GOT3 (cell line): ENCODE measurements at places on chromosomes 11 and 22.

DNA sequence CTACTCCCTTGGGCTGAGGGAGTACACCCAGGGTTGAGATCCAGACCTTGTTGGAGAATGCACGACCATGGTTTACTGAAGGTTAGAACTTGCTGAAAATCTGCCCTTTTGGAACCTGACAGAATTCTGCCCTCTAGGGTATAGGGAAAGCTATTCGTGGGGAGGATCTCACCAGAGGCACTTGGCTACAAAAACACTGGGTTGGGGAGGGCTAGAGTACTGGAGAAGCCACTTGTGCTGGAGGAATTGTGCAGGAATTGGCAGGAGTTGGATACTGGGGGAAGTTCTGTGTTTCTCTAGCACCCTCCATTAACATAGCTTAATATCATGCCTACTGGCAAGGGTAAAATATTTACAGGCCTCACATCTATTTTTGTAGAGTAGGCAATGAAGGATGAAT, 55.8 kb downstream of the PPME1 start:
- no peak for DNase-seq

DNA sequence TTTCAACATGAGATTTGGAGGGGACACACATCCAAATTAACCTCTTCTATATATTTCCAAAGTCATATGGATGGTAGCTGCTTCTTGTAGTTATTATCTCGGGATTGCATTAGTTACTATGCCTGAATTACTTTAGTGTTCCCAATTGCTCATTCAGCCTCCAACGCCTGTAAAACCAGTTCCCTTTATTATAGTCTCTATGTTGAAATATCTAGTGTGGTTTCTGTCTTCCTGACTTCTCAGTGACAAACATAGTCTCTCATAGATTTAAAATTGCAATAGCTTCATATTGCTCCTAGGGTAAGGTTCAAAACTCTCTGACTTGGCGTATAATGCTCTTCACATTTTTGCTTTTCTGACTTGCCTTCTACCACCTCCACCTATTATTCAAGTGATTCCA, 366.4 kb downstream of the CASP12 start:
- no peak for DNase-seq

GRCh38 chr22:48659404-48659996, 1168.2 kb downstream of the BRD1 start:
- DNase-seq = no peak

DNA sequence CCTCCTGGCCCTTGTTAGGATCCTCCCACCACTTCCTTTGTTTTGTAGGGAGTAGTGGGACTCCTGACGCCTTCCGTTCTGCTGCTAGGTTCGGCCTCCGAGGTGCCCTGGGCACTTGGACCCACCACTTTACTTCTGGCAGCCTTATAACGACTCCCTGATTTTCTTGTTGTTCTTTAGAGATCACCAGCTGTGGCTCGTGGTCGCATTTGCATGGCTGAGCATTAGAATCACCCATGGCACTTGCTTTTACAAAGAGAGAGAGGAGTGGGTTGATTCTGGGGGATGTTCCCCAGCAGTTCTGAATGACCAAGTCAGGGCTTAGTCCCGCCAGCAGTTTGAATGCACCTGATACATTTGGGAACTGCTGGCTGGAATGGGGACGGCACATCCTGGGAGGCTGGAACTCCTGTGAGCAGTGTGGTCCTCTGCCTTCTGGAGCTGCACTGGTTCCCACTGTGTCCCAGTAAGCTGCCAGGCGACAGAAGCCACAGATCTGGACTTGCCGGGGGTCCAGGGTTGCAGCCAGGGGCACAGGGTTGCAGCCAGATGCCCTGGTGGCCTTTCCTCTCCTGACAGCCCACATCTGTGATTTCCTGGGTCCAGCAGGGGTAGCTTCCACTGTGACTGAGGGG, 4.1 kb downstream of the TUB start:
- DNase-seq = no peak

- DNase-seq = no peak
Observed at GRCh38 chr11:2390725-2391151, 9.8 kb upstream of the TSSC4 start.

DNA sequence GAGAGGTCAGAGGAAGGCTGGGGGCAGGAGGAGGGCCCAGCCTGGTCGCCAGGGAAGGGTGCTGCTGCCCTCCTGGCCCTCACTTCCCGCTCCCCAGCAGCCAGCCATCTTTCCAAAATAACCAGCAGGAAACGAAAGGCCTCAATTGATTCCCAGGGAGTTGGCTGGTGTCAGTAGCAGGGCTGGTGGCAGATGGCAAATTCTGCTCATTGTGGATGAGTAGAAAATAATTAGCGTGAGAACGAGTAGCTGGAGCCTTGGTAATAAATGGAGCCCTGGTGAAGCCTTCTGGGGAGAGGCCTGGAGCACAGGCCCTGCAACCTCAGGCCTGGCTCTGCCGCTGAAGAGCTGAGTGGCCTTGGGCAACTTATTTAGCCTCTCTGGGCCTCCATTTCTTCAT, 31.3 kb downstream of the DAGLA start:
- no peak for DNase-seq

DNA sequence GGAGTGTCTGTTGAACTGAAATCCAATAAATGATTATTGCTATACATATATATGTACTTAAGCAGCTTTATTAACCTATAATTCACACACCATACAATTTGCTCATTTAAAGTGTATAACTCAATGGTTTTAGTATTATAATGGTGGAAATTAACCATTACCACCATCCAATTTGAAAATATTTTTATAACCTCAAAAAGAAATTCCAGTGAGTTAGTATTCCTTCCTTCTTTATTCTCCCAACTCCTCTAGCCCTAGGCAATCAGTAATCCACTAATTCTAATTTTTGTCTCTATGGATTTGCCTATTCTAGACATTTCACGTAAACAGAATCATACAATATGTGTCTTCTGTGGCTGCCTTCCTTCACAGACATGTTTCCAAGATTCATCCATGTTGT, 64.8 kb downstream of the MAPK1 start:
- no peak for DNase-seq

DNA sequence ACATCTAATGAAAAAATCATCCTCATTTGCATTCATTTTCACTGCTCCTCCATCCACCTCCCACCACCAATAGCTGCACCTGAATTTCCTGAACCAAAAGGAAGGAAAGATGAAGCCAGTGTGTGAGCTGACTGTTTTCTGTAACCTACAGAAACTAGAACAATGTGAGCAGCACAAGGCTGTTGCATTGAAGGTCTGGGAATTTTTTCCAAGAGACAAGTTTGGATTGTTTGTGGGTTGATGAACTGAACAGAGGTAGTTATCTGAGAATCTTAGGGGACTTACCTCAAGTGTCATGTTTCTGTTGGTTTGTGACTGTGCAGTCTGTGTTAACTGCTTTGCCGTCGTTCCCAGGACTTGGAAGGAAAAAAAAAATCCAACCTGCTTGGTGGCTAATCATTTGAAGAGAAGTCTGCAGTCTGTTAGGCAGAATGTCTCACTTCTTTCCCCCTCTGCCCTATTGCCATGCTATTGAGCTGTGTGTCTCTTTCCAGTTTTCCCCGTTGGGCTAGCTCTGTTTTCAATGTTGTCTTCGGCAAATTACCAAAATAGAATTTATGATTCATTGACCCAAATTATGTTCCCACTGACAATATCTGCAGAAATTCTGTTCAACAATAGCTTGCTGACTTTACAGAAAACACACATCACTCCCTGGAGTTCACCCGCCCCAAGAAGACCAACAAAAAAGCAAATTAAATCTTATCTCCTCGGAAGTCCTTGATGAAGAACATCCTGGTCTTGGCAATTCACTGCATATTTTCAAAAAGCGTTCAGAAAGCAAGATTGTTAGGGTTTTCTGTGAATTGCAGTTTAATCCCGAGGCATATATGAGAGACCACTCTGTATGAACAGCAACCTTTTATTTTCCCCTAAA, 76.0 kb downstream of the SC5D start:
- no peak for DNase-seq

GRCh38 chr11:102147632-102148031, 37.4 kb downstream of the YAP1 start:
- no peak for DNase-seq

GRCh38 chr11:131658414-131658813, 288.0 kb downstream of the NTM start:
- no peak for DNase-seq

DNA sequence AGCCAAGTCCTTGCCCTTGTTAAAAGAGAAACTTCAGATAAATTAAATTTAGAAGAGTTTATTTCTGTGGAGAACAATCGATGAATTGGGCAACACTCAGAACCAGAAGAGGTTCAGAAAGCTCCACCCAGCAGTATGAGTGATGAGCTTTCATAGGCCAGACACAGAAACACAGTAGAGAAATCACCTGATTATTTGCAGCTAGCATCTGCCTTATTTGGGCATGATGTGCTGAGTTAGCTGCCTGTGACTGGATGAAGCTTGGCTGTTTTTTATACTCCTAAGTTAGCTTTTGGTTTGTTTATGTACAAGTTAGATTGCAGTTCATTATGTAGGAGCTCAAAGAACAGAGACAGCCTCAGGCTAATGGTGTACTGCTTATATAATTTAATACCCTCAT, 269.5 kb upstream of the SESN3 start:
- DNase-seq = no peak

DNA sequence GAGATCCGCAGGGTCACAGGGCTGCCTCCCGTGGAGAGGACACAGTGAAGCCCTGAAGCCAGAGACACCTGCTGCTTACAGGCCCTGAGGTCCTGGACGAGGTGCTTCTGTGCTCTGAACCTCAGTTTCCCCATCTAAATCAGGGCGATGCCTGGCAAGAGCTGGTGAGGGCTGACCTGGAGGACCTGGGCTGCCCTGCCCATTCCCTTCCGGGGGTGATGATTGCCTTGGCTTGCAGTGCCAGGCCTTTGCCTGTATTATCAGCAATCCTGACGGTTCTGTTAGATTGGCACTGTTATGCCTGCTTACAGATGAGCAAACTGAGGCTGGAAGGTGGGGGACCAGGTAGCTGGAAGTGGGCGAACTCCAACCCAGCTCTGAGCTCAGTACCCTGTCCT, 7.8 kb upstream of the GTSE1 start:
- no peak for DNase-seq

DNA sequence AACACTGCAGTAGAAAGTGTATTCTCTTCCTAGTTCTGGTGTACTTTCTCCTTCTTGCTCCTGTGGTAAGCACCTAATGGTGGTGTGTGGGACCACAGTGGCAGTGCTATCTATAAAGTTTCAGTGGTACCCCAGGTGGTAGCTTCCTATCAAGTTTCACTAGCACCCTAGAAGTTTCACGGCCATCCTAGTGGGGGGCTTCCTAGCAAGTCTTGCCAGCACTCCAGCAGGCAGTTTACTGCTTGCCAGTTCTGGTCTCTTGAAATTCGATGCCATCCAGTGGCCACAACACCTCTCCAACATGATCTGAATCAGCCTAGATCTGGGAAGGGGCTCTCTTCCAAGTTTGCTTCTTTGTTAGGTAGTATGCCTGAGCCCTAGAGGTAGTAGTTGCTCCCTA, 229.6 kb downstream of the SWAP70 start:
- no peak for DNase-seq

DNA sequence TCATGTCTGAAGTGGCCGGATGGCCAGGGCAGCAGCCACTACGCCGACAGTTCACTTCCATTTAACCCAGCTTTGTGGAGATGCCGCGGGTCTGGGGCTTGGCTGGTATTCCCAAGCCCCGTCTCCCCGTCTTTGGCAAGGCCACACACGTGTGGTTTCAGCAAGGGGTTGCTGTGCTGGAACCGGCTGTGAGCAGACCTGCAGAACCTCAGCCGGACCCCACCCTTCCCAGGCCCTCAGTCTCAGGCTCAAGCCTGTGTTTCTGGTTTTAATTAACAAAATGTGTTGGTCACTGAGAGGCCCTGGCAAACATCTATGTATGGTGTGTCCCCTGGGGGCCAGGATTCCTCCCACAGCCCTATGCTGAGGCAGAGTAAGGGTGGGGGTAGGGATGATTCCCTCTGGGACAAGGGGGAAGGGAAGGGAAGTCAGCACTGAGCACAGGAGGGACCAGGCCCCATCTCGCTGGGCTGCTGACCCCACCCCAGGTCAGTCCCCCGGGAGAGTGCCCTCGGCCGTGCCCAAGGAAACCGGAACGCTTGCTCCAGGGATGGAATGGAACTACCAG, 9.3 kb downstream of the OSBPL5 start:
- DNase-seq = no peak

DNA sequence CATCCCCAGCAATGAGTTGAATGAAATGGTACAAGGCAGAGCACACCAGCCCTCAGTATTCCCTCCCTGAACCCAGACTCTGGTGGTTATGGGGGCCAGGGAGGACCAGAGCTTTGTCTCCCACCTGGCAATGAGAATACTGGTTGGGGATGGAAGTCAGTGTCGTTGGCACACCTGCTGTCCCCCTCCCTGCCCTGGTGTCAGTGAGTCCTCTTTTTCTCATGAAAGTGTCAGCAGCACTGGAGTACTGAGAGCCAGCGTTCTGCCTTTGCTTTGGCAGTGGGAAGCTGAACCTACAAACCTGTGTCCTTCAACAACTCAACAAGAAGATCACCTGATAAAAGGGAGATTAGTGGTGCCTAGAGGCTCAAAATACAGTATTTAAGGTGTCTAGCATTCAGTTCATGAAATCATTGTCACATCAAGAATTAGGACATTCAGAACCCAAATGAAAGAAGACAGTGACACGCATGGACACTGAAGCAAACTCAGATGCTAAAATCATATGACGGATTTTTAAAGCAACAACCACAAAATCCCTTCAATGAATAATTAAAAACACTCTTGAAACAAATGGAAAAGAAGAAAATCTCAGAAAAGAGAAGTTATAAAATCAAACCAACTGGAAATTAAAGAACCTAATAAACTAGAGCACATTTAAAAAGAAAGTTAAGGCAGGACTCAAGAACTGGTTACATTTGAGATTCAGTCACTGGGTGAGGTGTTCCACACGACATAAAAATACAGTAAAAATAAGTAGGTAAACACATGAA, 77.5 kb upstream of the VPREB1 start:
- DNase-seq = no peak

GRCh38 chr22:10961043-10961860, 4566.7 kb upstream of the OR11H1 start:
- no peak for DNase-seq

- no peak for DNase-seq
Observed at GRCh38 chr22:48537343-48537680, 1290.4 kb downstream of the BRD1 start.

- no peak for DNase-seq
Observed at GRCh38 chr11:102716527-102716926, 8.2 kb downstream of the MMP8 start.

DNA sequence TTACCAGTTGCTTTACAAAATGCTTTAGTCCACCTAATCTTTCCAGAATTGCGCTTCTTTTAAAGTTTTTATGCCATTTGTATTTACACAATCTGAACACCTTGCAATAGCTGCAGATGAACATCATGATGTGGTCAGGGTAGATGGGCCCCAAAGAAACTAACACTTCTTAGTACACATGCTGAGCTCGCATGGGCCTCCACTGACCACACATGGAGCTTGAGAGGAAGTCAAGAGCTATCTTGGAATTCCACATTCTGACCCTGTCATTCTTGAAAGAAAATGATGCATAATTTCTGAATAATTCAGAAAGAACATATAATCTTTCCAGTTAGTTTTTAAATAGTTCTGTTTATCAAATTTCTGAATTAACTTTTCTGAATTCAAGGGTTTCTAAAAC, 7.7 kb downstream of the LIPT2 start:
- no peak for DNase-seq

GRCh38 chr11:92978271-92979111, 9.0 kb downstream of the MTNR1B start:
- no peak for DNase-seq
